Muscle of arm (tissue), 14 donors: ENCODE measurements at places on chromosomes 16 and 17.

DNA sequence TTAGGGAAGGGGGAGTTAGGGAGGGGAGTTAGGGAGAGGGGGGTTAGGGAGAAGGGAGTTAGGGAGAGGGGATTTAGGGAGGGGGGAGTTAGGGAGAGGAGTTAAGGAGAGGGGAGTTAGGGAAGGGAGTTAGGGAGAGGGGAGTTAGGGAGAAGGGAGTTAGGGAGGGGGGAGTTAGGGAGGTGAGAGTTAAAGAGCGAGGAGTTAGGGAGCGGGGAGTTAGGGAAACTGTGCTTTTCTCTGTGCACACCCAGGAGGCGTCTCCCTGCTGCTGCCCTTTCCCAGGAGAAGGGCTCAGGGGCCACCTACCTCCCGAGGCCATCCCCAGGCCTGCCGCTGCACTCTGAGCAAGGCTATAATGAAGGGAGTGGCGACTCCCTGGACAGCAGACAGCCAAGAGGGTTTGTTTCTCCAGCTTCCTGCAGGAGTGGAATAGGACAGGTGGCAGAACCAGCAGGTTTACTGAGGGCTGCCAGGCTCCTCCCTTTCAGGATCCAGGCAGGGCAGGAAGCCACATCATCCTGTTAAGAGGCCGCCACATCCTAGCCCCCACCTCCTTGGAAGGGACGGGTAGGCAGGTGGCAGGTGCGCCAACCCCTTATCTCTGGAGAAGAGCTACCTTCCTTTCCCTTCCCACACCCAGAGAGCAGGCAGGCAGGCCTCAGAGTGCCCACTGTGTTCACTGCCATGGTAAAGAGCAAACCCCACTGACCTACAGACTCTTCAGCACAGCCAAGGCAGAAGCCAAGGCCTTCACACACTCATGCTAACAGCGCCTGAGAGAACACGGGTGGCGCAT lies 4.3 kb downstream of the CANT1 start:
- DNase-seq, result no peak

GRCh38 chr17:39724731-39725130 lies 5.6 kb downstream of the MIEN1 start:
- no peak for DNase-seq

- no peak for DNase-seq
Observed at GRCh38 chr17:41653892-41654677, 29.7 kb upstream of the KRT17 start.

DNA sequence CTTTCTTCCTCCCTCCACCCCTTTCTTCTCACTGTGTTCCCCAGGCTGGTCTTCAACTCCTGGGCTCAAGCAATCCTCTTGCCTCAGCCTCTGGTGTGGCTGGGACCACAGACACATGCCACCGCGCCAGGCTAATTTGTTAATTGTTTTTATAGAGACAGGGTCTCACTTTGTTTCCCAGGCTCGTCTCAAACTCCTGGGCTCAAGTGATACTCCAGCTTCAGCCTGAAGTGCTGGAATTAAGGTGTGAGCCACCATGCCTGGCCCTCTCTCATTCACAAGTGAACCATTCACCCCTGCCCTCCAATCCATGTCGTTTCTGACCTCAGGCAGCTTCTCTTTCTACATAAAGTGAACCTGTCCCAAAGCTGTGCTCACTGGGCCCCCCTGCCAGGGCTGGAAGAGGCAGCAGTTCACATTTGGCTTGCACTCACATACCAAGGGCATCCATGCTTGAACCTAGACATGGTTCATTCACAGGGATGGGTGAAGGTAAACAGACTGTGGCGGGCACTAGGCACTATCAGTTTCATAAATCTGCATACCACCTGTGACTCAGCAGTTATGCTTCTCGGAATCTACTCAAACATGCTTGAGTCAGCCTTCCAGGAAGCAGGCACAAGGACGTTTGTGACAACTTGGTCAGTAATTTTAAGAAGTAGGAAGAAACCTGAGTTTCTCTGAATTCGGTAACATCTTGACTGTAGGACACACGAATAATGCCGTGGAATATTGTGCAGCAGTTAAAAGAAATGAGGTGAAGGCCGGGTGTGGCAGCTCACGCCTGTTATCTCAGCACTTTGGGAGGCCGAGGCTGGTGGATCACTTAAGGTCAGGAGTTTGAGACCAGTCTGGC lies 6.0 kb upstream of the RNF213 start:
- no peak for DNase-seq

- no peak for DNase-seq
Observed at GRCh38 chr17:46072998-46073397, 73.9 kb downstream of the STH start.

GRCh38 chr17:77377710-77378235 lies 237.0 kb downstream of the SEC14L1 start:
- DNase-seq, result no peak

DNA sequence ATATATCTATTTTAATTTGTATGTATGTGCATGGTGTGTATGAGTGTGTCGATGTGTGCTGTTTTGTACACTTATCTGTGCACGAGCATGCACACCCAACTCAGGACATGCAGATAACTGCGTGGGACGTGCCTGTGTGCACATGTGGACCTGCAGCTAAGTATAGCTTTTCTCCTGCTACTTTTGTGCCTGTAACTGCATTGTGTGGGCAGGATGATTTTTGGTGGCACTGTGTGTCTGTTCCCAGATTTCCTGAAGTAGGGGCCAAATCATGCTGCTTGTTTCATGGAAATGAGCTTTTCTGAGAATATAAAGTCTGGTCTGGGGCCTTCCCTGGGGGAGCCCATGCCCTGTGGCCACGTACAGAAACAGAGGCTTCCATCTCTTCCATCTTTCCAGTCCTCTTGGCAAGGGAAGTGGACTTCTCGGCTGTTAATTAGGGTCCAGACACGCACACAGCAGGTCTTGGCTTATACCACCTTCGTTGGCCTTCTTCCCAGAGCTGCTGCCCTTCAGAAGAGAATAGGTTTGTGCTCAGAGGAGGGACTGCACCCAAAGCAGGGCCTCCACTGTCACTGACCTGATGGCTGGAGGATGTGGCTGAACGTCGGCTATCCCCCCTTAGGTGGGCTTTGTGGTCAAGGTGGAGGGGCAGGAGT lies 30.2 kb downstream of the SPNS3 start:
- DNase-seq, result no peak

- DNase-seq, result no peak
Observed at GRCh38 chr16:17386229-17386628, 84.5 kb downstream of the XYLT1 start.

DNA sequence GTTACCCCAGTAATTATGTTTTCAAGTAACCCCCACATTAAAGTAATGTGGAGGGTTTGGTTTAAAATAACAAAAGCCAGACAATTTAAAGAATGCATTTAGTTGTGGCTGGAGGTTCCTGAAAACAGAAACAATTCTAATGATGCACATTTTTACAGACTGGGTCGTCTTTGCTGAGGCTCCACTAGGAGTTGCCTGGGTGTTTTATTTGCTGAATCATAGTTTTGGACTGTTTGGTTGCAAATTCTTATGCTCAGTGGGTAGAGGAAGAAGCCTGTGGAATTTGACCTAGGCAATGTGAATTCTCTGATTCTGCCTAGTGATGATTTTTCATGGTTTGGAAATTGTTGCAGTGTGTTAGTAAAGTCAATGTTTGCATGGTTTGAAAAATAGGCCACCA lies 16.3 kb downstream of the SHISA9 start:
- DNase-seq, result no peak

DNA sequence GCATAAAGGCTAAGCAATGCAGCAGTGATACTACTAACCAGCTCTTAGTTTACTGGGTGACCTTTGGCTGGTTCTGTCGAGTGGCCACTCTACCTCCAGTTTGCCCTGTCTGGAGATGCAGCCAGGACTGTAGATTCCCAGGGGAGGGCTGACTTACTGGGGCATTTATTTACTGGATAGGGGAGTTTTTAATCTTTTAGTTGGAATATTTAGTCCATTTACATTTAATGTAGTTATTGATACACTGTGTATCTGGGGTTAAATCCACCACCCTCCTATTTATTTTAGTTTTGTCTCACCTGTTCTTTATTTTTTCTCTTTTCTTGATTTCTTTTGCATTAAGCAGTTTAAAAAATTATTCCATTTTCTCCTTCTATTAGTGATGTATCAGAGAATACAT lies 112.9 kb downstream of the RPTOR start:
- DNase-seq, result no peak

DNA sequence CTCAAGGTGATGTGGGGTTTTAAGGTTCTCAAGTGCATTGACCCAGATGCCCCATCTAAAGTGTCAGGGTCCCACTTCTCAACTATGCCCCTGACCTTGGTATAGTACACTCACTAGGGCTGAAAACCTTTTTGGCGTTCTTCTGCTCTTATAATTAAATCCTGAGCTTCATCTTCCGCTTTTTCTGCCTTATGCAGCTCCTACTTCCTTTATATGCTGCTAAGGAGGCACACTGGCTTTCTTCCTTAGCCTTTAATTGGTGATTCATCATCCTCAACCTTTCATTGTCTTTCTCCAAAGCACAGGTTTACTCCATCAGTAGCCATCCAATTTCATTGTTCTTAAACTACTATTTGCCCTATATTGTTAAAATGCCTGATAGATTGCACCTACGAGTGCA lies 5.3 kb upstream of the NF1 start:
- DNase-seq, result no peak

- peak; percentile 39 for DNase-seq
Observed at GRCh38 chr16:23557779-23558702, 514 bp downstream of the UBFD1 start.

- no peak for DNase-seq
Observed at GRCh38 chr16:58940609-58941008, 206.5 kb upstream of the GOT2 start.

- DNase-seq, result no peak
Observed at GRCh38 chr16:19437280-19437679, 19.6 kb downstream of the TMC5 start.

- DNase-seq, result no peak
Observed at GRCh38 chr17:13351046-13351445, 250.7 kb downstream of the HS3ST3A1 start.

GRCh38 chr16:84103678-84104077 lies 13.1 kb downstream of the MBTPS1 start:
- DNase-seq, result no peak

DNA sequence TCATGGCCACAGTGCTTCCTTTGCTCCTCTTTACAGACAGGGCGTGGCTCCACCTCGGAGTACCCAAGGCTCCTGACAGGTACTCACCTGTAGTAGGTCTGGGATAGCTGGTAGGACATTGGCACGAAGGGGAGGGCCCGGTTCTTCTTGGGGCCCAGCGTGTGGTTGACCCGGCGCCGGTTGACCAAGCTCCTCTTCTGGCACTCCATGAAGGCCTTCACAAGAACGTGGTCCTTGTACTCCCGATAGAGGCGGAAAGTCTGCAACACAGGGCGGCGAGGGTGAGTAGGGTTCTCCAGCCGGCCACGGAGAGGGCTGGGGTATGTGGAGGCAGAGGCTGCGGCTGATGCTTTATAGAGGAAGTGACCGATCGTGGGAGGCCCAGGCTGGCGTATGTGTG lies 69.7 kb downstream of the IL21R start:
- DNase-seq, result no peak

DNA sequence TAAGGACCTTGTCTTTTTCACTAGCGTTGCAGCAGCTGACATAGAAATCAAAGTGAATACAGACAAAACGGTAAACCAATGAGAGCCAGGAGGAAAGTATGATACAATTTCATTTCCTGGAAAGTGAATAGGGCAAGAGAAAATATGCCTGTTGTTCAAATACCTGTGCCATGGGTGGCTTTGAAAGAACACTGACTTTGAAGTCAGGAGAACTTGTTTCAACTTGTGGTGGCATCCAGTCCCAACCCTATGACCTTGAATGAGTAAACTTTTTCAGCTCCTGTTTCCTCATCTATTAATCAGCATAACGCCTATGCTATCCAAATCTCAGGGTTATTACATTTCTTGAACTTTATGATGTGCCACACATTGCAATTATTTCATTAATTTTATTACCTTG lies 173.7 kb upstream of the HS3ST3A1 start:
- DNase-seq, result no peak

- DNase-seq, result no peak
Observed at GRCh38 chr17:40124279-40125141, 2.7 kb downstream of the MSL1 start.

GRCh38 chr17:62679866-62680377 lies 52.5 kb downstream of the MRC2 start:
- DNase-seq, result no peak

DNA sequence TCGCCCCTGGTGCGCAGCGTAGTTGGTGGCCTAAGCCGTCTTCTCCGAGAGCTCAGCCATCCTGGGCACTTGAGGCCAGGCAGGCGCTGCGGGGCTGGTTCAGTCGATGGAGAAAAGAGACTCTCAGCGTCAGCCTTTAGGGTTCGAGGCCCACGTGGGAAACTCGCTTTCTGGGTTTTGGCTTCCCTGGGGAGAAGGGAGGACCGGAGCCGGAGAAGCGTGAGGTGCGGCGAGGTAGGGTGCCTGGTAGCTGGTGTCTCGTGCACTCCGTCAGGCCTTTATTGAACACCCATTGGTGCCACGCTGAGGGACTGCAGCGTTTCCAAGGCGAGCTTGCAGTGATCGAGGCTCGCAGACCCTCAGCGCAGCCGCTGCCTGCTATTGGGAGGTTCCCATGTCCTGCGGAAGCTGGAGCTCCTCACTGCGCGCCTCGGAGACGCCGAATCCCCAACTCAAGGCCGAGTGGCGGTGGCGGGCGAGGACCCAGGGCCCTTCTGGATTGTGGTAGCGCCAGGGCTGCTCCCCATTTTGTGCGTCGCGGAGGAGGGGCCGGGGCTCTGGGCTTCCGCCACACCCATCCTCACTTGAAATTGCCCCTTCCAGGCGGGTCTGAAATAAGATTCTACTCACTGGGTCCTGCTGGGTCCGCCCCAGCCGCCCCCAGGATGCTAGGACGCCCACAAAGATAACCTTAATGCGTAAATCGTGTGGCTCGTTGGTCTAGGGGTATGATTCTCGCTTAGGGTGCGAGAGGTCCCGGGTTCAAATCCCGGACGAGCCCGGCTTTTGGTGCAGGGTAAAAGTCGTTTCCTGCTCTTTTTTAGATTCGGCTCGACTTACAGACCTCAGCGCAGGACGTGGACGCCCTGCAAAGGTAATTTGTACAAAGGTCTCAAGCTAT lies 1.2 kb downstream of the OR1F1 start:
- DNase-seq, result no peak

GRCh38 chr17:30173649-30174048 lies 57.0 kb downstream of the NSRP1 start:
- no peak for DNase-seq
